ENCODE measurements at places on chromosomes 5 and 9.
A peak's percentile ranks its signal among the peaks of the same experiment; 100 is the strongest.

- no peak for DNase-seq
Measured at GRCh38 chr5:143582869-143583268, 179.4 kb upstream of the NR3C1 start.

- no peak for DNase-seq
Measured at GRCh38 chr5:34895641-34896419, 19.5 kb downstream of the RAD1 start.

GRCh38 chr5:109958082-109958481 lies 268.4 kb downstream of the MAN2A1 start:
- DNase-seq: no peak

DNA sequence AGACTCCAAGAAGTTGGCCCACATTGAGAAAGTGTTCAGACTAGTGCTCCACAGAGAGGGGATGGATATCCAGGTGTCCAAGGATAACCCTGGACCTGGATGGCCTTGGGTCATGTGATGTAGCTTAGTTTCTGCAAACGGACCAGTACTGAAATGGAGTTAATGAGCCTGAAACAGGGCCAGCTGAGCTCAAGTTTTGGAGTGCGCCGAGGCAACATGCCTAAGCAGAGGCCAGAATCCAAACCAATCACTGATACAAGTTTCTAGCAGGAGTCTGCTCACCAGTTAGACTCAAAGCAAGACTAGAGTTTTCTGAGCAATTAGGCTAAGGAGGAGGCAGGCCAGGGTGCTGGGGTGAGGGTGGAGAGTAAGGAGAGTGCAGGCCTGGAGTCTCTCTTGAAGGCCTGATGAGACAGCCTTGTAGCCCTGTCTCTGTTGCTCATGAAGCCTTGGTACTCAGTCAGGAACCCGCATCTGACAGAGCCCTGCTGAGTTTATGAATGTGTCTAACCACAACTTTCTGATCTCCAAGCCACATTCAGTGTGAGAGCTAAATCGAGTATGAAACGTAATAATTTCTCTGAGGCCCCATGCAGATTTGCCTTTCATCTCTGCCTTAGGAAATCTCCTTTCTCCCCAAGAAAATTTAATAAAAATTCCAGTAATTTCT lies 68.9 kb upstream of the EQTN start:
- DNase-seq: no peak

GRCh38 chr5:102765350-102765749 lies 10.2 kb downstream of the PAM start:
- DNase-seq: no peak

- DNase-seq: no peak
Measured at GRCh38 chr5:132476876-132477781, 13.4 kb downstream of the IRF1 start.

DNA sequence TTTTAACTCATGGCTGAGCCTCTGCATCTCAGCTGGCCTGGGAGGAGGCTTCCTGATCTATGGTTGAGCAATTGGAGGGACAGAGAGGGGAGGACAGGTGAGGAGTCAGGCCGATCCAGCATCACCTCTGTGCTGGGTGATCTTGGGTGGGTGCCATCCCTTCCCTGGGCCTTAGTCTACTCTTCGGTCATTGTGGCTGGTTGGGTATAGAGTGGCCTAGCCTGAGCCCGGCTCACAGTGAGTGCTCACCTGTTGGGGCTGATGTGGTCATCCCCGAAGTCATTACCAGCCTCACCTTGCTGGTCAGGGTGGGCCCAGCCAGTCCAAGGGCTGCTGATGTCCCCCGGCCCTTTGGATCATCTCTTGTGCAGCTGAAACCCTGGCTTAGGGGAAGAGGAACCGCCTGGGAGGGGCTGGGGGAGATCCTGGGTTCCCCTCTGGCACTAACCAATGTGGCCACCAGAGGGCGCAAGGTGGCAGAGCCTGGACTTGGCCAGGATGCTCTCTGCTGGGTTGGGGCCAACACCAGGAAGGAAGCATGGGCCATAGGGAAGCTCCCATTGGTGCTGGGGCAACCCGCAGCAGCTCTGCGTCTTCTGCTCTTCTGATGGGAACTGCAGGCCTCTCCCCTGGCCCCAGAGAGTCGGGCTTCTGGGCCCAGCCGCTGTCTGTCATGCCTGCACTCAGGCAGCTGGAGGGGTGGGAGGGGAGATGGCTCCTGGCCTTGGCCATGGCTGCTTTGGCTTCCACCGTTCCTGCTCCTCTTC lies 17.3 kb upstream of the ODF2 start:
- peak; percentile 79 for DNase-seq

DNA sequence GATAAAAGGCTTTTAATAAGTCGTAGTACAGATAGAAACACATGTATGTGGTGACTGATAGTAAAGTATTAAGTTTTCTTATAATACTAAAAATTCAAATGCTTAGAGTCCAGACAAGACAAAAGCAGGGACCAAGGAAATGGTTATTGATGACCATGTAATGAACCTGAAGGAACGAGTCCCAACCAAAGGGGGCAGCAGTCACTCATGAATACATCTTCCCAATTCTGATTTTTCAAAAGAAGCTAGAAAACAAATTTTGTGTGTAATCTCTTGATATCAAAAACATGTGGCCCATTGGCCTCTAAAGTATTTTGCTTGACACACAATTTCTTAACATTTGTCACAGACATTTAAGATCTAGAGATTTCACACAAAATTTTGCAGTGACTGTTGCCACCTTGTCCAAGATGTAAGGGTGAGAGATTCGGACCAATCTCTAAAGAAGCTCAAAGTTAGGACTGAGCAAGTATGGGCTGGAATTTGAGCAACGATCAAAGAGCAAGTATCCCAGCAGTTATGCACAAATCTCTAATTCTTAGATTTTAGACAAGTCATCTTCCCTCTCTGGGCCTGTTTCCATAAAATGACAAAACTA lies 66.8 kb downstream of the ARL15 start:
- peak; percentile 66 for DNase-seq

- DNase-seq: no peak
Measured at GRCh38 chr5:82512025-82512424, 233.9 kb upstream of the RPS23 start.

DNA sequence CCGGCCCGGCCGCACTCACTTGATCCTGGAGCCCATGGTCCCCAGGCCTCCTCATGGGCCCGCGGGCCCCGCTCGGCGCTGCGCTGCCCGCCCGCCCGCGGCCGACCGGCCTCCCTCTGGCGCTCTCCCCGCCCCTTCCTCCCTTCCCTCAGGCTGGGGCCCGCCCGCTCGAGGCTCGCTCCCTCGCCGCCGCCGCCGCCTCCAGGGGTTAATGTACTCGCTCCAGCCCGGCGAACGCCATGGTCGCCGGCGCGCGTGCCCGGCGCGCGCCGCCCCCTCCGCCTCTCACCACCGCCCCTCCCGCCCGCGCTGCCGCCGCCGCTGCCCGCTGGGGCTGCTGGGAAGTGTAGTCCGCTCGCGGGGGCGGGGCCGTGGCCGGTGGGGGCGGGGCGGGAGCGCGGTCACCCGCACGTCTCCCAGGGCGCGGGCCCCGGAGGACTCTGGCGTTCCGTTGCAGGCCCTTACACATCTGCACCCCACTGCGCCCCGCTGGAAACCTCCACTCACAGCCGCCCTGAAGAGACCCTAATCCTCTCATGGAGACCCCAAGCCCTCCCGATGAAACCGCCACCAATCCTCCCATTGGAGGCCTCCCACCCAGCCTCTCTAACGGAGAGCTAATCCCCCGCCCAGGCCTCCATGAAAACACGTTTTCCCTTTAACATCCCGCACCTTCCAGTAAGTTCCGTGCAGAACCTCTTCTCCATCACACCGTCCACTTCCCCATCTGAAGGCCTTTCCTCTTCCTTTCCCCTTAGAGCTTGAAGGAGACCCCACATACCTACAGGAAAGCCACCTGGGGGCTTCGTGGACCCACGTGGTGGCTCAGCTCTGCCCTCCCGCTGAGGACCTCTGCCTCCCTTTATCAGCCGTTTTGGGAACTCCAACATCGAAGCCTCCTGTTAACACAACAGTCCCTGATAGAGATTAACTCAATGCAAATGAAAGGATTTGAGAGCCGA lies at the start of gene DENND1A:
Gene DENND1A, minus strand, starts transcription at position 257 of the 962 bp plus-strand sequence. Its CDS starts 221 bp downstream, at position 36.
- peak; percentile 78 for DNase-seq

DNA sequence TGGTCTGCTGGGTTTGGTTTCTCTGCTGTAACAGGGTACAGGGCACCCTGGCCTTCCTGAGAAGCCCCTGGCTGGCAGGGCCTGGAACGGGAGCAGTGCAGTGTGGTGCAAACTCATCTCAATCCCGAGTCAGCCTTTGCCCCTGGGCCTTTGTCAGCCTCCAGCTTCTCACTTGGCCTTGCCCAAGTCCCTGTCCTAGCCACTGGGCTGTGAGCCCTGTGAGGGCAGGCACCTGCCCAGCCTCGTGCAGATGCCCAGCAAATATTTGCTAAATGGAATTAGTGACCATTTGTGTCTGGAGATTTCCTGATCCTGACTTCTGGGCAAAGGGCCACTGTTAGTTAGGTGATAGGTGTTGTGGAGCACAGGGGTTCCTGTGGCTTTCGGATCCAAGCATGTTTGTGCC lies 13.0 kb downstream of the RGS3 start:
- DNase-seq: no peak
